Calu3 (cell line): ENCODE measurements at places on chromosomes 7 and 10. TPM values are rescaled to one million over a fixed set of nuclear protein-coding genes. Genes with fewer than 3 reads are reported as not detected.

DNA sequence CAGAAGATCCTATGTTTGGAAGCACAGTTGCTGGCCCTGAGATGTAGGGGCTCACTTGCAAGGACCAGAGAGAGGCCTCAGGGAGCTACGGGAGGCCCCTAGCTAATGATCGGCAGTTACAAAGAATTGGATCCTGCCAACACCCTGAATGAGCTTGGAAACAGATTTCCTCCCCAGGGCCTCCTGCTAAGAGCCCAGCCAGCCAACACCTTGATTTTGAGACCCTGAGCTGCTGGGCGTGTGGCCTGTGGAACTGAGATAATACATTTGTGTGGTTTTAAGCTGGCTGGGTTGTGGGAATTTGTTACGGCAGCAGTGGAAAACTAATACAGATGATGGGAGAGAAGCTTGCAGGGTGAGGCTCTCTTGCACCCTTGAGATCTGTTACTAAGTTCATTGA is 3.9 kb downstream of the DOCK1 start:
- no peak for DNase-seq

- DNase-seq: no peak
Observed at GRCh38 chr10:14196113-14196512, 134.6 kb downstream of the FRMD4A start.

DNA sequence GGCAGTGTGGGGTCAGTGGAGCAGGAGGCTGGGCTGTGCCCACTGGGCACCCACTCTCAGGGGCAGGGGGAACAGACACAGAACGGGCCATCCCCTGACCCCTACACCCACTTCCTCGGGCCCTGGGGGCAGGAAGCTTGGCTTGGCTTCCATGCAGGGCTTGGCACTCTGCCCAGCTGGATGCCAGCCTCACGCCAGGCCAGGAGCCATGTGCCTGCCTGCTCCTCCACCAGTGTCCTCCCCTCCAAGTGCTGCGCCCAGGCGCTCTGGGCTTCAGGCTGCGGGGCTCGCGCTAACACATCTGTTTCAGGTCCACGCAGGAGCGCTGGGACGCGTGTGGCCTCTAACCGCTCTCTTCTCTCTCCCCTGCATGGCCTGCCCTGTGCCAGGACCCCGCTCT is 12.7 kb downstream of the LDB3 start:
- no peak for DNase-seq

DNA sequence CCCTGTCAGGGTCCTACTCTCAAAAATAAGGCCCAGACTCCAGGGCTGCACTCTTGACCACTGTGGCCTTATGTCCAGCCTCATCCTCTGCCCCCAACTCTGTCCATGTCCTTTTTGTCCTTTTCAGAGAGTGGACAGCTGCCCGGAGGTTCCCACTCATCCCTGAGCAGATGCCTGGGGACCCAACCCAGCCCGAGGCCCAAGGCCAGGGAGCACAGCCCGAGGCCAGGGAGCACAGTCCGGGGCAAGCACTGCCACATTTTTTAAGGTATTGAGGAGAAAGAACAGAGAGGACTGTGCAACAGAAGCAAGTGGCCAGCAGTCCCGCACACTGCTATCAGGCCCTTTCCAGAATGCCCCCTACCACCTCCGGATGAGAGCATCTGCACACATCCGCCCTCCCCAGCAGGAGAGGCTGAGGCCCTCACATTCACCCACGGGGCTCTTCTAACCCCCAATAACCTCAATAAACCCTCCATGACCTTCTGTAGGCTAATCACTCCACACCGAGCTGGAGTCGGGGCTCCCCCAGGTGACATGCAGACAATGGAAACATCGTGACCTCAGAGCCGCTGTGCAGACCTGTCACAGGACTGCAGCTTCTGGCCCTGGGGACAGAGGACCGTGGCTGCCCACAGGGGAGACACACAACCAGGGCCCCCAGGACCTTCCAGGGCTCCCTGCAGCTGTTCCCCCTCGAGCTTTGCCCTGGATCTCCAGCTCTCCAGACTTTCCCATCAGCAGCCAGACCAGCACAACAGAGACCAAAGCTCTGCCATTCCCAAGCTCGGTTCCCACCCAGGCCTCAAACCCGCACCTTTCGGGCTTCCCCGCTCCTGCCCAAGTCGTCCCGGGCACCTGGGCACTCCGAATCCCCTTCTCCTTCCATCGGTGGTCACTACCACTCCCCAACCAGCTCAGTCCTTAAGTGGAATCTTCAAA is 51.4 kb downstream of the CAMK2B start:
- DNase-seq: no peak

The UBTD1 gene
- 8.7 and 9.3 TPM in 2 replicates for total RNA-seq

DNA sequence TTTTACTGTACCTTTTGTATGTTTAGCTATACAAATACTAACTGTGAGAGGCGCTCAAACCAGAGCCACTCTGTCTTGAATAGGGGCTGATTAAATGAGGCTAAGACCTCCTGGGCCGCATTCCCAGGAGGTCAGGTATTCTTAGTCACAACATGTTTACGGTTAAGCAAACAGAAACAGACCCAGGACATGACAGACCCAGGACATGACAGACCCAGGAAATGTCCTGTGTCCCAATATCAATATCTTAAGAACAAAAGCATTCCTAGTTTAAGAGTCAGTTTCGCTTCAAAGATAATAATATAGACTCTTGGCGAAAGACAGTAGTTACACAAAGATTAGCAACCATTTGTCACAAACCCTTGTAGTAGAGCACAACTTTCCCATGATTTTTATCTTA is 304.5 kb downstream of the CCSER2 start:
- DNase-seq: peak; percentile 13

The RAMP3 gene
- total RNA-seq: not detected in 2 replicates

DNA sequence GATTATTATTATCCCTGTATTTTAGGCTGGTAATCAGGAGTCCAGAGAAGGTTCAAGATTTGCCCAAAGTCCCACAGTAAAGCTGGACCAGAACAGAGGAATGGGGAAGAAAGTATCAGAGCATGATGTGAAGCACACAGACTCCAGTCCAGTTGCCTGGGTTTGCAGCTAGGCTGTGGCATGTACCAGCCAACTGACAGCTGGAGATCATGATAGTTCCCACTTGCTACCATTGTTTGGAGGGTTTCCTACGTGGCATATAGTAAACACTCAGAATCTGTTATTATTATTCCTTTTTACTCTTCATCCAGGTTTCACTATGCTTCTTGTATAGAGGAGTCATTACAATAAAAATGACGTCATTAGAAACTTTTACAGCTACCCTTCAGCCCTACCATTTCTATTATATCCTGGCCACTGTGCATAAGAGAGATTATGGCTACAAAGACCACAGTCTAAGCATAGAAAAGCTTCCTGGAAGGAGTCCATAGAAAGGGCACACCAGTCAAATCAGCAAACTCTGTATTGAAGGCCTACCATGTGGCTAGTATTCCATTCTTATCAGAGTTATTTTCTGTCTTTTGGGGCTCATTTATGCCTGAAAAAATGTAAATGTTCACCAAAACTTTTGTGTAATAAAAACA is 66.6 kb downstream of the MTPN start:
- DNase-seq: no peak

GRCh38 chr10:12350167-12350872 is 973 bp downstream of the CAMK1D start:
- DNase-seq: no peak

The TDRD1 gene
- total RNA-seq: not detected in 2 replicates
